HuH-7 (cell line): ENCODE measurements at places on chromosomes 5 and 9.
A peak's percentile ranks its signal among the peaks of the same experiment; 100 is the strongest.

DNA sequence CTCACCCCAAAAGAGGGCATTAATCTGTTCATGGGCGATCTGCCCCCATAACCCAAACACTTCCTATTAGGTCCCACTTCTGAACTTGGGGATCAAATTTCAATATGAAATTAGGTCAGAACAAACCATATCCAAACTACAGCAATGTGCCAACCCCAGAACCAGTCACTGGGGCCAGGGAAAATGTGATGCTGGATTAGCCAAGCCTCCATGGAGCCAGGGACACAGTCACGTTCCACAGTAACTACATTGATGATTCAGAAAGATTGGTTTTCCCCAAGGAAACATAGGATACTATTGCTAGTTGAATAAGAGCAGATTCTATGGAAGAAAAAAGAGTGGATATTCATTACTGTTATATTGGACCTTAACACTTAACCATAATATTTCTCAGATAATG, 84.2 kb downstream of the GIN1 start:
- no peak for DNase-seq

DNA sequence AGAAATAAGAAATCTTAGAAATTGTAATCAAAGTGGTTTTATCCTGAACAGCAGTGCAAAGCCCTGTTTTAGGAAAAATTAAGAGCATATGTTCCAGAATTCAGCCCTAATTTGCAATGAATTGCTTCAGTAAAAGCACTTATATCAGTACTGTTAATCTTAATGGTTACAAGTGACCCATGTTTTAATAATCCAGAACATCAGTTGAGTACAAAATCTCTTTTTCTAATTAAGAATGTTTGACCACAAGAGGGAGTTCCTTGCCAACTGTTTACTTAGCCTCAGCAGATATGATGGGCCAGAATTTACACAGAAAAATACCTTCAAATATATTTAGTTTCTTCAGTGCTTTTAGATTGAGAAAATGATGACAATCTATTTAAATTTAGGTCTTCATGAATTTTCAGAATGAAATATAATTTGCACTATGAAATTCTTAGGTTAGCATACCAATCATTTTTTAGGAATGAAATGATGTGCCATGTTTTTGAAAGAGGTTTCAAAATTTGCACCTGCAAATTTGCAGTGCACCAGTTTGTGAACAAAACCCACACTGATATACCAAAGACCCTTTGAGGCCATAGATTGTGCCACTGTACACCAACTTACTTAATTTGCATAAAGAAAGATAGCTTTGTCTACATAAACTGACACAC, 926.3 kb upstream of the ARRDC3 start:
- peak; percentile 23 for DNase-seq

- no peak for DNase-seq
Observed at GRCh38 chr5:14876095-14876494, 4.5 kb upstream of the ANKH start.

DNA sequence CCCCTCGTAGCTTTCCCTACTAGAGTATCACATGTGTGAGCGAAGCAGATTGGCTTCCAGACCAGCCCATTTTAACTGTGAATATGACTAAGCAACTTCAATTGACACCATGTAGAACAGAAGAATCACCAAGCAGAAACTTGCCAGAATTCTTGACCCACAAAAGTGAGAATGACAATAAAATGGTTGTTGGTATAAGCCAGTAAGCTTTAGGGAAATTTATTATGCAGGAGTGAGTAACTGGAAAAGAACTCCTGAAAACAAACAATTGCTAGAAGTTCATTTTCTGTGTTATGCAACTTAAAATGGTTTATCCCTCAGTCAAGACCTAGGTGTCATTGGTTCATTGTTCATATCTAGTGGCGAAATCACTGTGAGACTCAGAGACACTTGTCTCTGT, 303.1 kb downstream of the DMRT2 start:
- no peak for DNase-seq

- no peak for DNase-seq
Observed at GRCh38 chr5:99334936-99335335, 406.1 kb upstream of the CHD1 start.

DNA sequence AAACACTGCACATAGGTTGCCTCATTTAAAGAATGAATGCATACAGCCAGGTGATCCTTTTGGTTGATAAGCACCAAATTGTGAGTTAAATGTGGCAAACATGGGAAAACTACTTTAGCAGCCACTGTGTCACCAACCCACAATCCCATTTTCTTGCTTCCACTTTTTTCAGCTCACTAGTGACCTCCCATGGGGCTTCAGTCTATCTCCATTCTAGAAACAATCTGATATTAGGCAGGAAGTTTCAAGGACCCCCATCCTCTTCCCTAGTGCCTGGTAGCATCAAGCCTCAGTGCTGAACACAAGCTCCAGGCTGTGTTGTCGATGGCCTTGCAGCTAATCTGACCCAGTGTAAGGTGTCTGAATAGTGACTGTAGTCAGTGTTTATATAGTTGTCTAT, 66.2 kb downstream of the PLPPR1 start:
- DNase-seq = no peak

GRCh38 chr9:99066571-99066970, 38.3 kb upstream of the TGFBR1 start:
- no peak for DNase-seq

- DNase-seq = no peak
Observed at GRCh38 chr5:172868924-172869591, 35.0 kb downstream of the ERGIC1 start.

- no peak for DNase-seq
Observed at GRCh38 chr5:140114341-140115185, 654 bp downstream of the PURA start.

GRCh38 chr5:142506756-142507155, 179.1 kb downstream of the FGF1 start:
- DNase-seq = no peak

DNA sequence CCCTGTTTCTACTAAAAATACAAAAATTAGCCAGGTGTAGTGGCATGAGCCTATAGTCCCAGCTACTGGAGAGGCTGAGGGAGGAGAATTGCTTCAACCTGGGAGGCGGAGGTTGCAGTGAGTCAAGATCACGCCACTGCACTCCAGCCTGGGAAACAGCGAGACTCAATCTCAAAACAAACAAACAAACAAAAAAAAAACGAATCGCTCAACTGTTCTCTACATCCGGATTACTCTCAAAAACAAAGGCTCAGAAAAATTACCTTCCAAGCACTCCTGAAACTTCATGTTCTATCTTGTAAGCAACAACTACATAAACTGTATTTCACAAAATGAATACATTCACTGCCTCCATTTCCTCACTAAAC, 14.0 kb downstream of the UBAP2 start:
- no peak for DNase-seq

GRCh38 chr9:79973627-79974026, 401.9 kb downstream of the TLE4 start:
- DNase-seq = no peak

- DNase-seq = peak; percentile 73
Observed at GRCh38 chr5:38463634-38464521, 92.6 kb downstream of the LIFR start.

DNA sequence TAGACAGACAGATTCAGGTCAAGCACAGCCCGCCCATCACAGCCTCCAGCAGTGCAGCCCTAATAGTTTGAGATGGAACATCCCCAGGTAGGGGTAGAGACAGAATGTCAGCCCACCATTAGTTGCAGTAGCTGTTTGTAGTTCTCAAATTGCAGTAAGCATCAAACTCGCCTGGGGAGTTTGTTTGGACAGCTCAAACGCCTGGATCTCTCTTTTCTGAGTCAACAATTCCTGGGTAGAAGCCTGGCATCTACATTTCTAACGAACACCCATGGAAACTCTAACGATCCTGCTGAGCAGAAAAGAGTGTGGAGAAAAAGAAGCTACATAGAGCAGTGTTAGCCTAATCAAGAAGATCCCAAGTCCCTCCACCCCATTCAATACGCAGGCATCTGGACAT, 59.4 kb downstream of the ADAMTS16 start:
- DNase-seq = no peak

DNA sequence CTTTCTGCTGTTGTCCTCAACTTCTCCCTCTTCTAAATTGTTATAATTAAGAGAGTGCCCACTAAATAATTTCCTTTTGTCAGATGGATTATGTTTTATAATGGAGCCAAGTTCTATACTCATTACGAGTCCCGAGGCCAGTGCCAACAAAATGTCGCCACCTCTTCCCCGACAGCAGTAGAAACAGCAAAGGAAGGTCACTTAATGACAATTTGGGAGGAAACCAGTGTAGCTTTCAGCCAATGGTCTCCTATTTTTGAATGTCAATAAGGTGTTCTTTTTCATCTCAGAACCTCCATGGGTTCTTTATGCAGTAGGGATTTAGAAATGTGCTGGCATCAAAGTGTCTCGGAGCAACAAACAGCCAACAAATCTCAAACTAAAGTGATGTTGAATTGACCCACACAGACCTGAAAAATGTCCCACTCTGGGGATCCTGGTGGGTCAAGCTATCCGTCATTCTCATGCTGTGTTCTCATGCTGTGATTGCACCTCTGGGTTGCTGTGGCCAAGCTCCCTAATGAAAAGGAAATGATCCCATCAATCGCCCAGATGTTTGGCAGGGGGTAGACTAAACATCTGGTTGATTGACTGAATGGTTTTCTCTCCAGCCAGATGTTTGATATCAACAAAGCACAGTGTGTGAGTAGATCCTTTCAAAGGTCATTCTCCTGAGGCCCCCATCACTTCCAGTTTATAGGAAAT, 291.9 kb downstream of the DMAC1 start:
- DNase-seq = no peak

DNA sequence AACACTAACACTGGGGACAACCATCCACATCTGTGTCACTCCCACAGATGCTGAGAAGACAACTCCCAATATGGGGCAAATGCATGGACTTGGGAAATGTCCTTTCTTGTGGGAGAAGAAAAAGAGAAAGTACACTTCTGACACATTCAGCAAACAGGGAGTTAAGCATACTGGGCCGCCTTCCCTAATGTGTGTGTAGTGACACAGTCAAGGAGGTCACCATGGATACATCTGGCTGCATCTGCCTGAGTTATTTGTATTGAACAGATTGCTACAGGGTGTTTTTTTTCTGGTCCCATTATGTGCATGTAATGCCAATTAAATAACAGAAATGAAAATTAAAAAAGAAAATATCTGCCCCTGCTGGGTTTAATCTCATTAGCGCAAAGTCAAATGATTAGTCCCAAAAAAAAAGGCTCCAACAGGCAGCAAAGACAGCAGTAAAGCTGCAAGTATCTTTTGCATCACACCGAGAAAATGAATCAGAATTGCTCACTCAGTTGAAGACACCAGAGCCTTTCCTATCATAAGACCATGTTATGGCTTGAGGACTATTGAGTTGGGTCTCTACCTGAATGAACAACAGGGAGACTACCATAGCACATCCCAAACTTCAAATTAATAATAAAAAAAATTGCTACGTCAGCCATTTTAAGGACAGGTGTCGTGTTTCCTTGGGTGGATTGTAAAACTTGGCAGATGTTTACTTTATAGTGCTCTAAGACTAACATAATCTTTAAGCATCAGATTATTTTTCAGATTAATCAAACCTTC, 395.9 kb downstream of the DTWD2 start:
- DNase-seq = no peak

DNA sequence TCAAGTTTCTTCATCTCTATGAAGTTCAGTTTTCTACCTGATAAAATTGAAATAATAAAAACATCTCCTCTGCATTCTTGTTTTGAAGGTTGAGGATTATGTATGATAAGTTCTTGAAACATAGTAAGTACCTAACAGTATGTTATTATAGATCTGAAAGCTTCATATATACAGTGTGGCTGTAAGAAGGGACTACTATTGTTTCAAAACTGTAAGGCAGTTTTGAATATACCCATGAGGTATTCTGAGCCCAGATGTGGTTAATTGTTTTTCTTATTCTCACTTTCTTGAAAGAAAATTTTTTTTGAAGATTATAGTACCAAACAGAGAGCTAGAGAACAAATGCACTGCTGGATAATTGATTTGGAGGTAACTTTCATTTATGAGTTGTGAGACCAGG, 383.2 kb downstream of the CHSY3 start:
- no peak for DNase-seq

GRCh38 chr9:94538908-94539307, 16.0 kb upstream of the PCAT7 start:
- DNase-seq = no peak

GRCh38 chr5:9428272-9428671, 117.6 kb downstream of the SEMA5A start:
- DNase-seq = no peak

- no peak for DNase-seq
Observed at GRCh38 chr5:39062530-39062929, 11.7 kb downstream of the RICTOR start.

DNA sequence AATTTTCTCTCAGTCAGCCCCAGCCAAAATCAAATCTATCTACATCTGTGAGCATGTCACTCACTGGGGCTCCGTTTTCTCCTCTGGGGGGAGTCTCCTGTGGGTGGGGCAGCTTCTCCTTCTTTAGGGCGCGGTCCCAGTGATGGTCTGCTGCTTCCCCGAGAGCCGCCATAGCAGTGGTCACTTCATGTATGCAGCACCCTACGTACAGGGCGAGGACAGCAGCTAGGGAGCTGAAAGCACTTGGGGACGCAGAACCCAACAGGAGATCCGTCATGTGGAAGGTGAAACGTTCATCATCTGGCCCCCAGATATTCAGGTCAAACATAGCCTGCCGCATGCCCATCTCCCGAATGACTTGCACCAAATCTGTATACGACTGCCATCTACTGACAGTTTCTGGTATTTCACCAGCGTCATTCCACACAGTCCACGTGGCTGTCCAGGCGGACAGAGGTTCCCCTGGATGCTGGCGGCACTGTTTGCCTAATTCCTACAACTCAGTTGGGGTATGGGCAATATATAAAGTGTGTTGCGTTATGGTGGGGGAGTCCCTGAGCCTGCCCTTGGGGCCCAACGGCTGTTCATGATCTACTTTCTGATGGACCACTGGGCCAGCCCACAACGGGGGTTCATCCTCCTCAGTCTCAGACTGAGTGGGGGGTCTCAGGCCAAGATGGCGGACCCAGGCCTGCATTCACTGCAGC, 795.0 kb downstream of the EFNA5 start:
- peak; percentile 12 for DNase-seq

DNA sequence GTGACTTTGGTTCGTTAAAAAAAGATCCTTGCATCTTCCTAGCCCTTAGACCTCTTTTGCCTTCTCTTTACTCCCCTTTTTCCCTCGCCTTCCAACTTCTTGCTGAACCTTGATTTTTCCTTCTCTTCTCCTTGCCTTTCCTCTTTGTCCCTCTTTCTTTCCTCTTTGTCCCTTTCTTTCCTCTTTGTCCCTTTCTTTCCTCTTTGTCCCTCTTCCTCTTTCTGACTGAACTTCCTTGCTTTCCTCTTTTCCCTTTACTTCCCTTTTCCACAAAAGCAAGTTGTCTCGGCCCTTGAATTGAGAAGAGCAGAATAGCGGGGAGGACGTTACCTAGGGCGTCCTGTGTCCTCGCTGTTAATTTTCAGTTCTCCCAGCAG, 1.4 kb upstream of the MLLT3 start:
- DNase-seq = no peak

- no peak for DNase-seq
Observed at GRCh38 chr5:60163762-60164161, 270.2 kb upstream of the PDE4D start.

- DNase-seq = no peak
Observed at GRCh38 chr5:43352915-43353314, 39.7 kb upstream of the HMGCS1 start.
